ENCODE measurements at places on chromosomes 4 and X. TPM values are rescaled to one million over a fixed set of nuclear protein-coding genes. Genes with fewer than 3 reads are reported as not detected.

DNA sequence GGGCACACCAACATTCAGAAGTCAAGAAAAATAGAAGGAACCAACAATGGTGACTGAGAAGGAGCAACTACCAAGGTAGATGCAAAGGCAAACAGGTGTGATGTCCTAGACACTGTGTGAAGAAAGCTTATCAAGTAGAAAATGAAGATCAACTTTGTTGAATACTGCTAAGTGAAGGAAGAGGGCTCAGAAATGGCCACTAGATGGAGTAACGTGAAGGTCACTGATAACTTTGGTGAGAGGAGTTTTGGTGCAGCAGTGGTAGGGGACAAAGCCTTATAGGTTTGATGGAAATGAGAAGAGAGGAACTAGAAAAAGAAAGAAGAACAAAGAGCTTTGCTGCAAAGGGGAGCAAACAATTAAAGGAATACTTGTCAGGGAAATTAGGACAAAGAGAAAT lies 23.5 kb downstream of the OTC start:
- H3K27me3 ChIP-seq, result peaks cover 7% of the 10 kb centered on the region
- no peak overlapping the region for H3K4me3 ChIP-seq
- H3K36me3 ChIP-seq, result no peaks in the 10 kb centered on the region
- H3K27ac ChIP-seq, result no peak overlapping the region
- DNase-seq, result no peak

GRCh38 chrX:71168134-71168533 lies 23.5 kb downstream of the NLGN3 start:
- no peaks in the 10 kb centered on the region for H3K27me3 ChIP-seq
- H3K36me3 ChIP-seq, result no peaks in the 10 kb centered on the region
- no peak overlapping the region for H3K4me3 ChIP-seq
- DNase-seq, result no peak
- no peaks in the 10 kb centered on the region for H3K4me1 ChIP-seq

DNA sequence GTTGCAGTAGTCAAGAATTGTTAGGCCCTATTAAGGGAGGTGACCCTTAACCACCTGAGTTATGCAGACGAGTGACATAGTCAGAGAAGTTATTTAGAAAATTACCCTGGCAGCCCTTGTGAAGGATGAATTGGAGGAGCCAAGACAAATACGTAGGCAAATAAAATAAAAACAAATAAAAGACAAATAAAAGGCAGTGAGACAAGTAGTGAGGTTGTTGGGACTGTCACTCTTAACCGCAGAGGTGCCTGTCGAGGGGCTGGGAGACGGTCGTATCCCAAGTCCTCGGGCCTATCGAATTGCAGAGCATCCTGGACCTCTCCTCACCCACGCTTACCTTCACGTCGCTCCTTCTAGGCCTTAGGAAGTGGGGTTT lies 58.0 kb upstream of the ZC4H2 start:
- peak overlapping the region; percentile 81 for H3K4me3 ChIP-seq
- no peaks in the 10 kb centered on the region for H3K36me3 ChIP-seq
- DNase-seq, result no peak
- H3K27ac ChIP-seq, result peak overlapping the region; percentile 92
- no peaks in the 10 kb centered on the region for H3K27me3 ChIP-seq
- peaks cover 6% of the 10 kb centered on the region for H3K4me1 ChIP-seq

- peaks cover 3% of the 10 kb centered on the region for H3K4me1 ChIP-seq
- no peak overlapping the region for H3K27ac ChIP-seq
- H3K27me3 ChIP-seq, result no peaks in the 10 kb centered on the region
- no peaks in the 10 kb centered on the region for H3K36me3 ChIP-seq
- no peak overlapping the region for H3K4me3 ChIP-seq
Observed at GRCh38 chr4:108417923-108418322, 202.5 kb upstream of the RPL34 start.

GRCh38 chrX:139112432-139112831 lies 400.9 kb upstream of the FGF13 start:
- H3K27me3 ChIP-seq, result no peaks in the 10 kb centered on the region
- H3K4me3 ChIP-seq, result no peak overlapping the region
- H3K36me3 ChIP-seq, result no peaks in the 10 kb centered on the region
- no peak overlapping the region for H3K27ac ChIP-seq

- peaks cover 10% of the 10 kb centered on the region for H3K4me1 ChIP-seq
- H3K27ac ChIP-seq, result no peak within 1 kb of the TSS
- H3K4me3 ChIP-seq, result no peak within 1 kb of the TSS
Observed at GRCh38 chr4:70666369-70666768, at the start of gene JCHAIN. Gene JCHAIN (minus strand): TSS chr4:70666508. CDS start chr4:70666490, 18 bp downstream.

DNA sequence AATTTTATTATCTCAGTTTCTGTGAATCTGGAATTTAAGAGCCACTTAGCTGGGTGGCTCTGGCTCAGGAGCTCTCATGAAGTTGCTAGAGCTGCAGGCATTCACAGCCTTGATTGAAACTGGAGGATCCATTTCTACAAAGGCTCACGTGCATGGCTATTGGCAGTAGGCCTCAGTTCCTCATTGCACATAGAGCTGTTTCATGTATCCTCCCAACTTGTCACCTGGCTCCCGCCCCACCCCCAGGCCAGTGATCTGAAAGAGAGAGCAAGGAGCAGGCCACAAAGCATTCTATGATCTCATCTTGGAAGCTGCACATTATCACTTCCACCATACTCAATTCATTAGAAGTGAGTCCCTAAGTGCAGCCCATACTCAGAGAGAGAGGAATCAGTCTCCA lies 18.5 kb upstream of the AP1AR start:
- no peak overlapping the region for H3K4me3 ChIP-seq
- no peak for DNase-seq
- H3K4me1 ChIP-seq, result no peaks in the 10 kb centered on the region

GRCh38 chr4:6499238-6499600 lies 26.8 kb upstream of the PPP2R2C start:
- DNase-seq, result no peak
- peaks cover 36% of the 10 kb centered on the region for H3K27me3 ChIP-seq
- H3K36me3 ChIP-seq, result no peaks in the 10 kb centered on the region
- H3K4me1 ChIP-seq, result no peaks in the 10 kb centered on the region
- no peak overlapping the region for H3K27ac ChIP-seq
- no peak overlapping the region for H3K4me3 ChIP-seq

DNA sequence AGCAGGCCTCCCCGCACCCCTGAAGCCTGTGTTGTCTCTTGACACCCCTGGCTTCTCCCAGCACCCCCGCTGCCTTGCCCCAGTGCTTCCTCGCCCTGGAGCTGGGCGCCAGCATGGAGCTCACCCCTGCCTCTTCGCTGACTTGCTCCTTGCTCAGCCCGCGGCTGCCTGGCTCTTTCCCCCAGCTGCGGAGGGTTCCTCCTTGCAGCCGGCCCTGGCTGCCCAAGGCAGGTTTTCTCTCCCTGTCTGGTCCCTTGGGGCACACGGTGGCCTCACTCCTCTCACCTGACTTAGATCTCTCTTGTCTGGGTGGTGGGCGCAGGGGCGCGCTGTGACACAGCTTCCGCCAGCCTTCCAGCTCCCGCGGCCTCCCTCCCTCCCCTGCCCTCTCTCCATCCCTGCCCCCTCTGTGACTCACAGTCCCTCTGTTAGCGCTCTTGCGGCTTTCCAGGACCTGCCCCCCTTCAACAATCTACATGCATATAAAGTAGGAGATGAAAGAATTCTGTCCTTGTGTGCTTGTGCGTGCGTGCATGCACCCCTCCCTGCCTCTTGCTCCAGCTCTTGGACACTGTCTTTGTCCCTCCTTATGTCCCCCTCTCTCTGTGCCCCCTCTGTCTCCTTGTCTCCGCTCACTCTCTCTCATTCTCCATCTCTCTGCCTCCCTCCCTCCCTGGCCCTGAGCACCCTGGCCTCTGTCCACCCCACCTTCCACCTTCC lies 2.2 kb downstream of the PLXNB3 start:
- peaks cover 11% of the 10 kb centered on the region for H3K4me1 ChIP-seq
- peaks cover 2% of the 10 kb centered on the region for H3K36me3 ChIP-seq
- peak overlapping the region; percentile 74 for H3K4me3 ChIP-seq
- H3K27ac ChIP-seq, result peak overlapping the region; percentile 68
- DNase-seq, result no peak

DNA sequence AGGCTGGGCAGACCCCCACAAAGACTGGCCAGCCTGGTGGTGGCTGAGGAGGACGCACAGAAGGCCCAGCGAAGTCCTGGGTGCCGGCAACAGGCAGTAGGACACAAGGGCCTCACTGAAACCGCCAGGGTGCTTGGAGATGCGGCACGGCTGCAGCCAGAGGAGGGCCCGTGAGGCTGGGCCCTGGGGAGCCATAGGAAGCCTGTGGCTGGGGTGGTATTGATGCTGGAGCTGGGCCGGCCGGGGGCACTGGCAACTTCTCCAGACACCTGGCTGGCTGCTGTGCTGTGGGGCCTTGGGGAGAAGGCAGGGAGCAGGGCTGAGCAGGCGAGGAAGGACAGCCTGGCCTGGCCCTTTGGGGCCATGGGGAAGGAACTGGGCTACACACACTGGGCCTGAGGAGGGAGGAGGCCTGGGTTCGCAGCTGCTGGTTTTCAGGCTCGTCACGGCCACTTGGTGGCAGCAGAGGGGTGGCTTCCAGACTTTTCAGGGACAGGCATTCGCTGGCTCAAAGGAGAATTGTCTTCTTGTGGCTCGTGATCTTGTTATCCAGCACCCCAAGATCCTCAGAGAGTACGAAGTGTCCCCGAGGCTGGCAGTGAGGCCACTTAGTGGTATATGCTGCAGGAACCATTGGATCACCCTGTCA lies 37.2 kb downstream of the ATP2B3 start:
- H3K4me3 ChIP-seq, result no peak overlapping the region
- H3K27ac ChIP-seq, result no peak overlapping the region
- no peaks in the 10 kb centered on the region for H3K36me3 ChIP-seq
- no peaks in the 10 kb centered on the region for H3K4me1 ChIP-seq
- no peak for DNase-seq

- H3K27ac ChIP-seq, result no peak overlapping the region
- H3K4me1 ChIP-seq, result peaks cover 4% of the 10 kb centered on the region
- peaks cover 60% of the 10 kb centered on the region for H3K27me3 ChIP-seq
- DNase-seq, result no peak
- no peak overlapping the region for H3K4me3 ChIP-seq
- H3K36me3 ChIP-seq, result peaks cover 2% of the 10 kb centered on the region
Observed at GRCh38 chr4:6199422-6199921, 877 bp downstream of the JAKMIP1 start.

DNA sequence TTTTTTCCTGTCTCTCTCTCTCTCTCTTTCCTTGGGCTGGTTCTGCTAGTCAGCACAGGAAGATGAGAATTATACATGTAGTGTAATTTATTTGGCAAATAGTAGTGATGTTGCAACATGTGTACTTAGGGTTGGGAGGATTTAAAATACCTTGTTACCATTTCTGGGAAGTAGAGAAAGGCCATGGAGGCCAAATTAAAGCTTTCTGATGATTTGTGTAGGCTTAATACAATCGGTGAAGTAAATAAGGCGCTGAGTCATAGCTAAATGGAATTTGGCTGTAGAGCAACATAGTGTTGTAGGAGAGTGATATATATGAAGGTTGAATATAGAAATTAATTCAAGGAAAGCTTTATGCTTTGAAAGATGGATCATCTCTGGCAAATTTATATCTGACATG lies 295.3 kb downstream of the GRID2 start:
- H3K4me1 ChIP-seq, result no peaks in the 10 kb centered on the region
- no peak for DNase-seq

DNA sequence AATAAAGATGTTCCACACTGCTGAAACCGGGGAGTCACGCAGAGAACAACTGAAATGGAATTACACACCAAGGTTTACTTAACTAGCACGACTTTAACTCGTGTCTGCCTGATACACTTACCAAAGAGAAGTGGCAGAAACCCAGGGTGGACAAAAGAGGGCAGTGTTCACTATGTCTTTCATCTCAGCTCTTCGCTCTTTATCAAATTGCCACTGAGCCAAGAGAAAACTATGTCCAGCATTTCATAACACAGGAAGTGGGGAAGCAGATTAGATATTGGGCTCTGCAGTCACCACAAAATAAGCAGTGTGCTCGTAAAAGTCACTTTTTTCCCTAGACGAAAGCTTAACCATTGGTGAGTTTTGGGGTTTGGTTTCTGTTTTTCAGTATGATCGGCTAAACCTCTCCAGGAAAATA lies 155.7 kb downstream of the CHIC2 start:
- H3K27ac ChIP-seq, result peak overlapping the region; percentile 42
- H3K4me3 ChIP-seq, result peak overlapping the region; percentile 47
- H3K27me3 ChIP-seq, result no peaks in the 10 kb centered on the region
- H3K36me3 ChIP-seq, result no peaks in the 10 kb centered on the region
- DNase-seq, result no peak

DNA sequence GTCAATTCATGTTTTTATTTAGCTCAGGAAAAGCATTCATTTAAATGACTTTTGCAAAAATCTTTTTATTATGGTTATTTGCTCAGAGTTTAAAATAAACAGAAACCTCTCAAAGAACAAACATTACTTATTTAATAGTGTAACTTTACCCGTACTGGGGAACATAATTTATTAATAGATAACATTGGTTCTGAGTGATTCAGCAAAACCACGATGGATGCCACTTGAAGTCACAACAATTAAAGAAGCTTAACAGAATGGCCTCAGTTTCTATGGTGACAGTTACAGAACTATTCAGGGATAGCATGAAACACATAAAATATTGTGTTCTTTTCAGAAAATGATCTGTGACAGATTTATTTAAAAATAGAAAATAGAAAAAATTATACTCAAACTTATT lies 368.7 kb downstream of the CCSER1 start:
- H3K27me3 ChIP-seq, result no peaks in the 10 kb centered on the region
- peaks cover 4% of the 10 kb centered on the region for H3K36me3 ChIP-seq
- no peak overlapping the region for H3K4me3 ChIP-seq
- no peaks in the 10 kb centered on the region for H3K4me1 ChIP-seq
- no peak overlapping the region for H3K27ac ChIP-seq
- no peak for DNase-seq

- H3K4me1 ChIP-seq, result peaks cover 78% of the 10 kb centered on the region
- H3K36me3 ChIP-seq, result peaks cover 5% of the 10 kb centered on the region
- H3K27ac ChIP-seq, result peak overlapping the region; percentile 93
- H3K27me3 ChIP-seq, result no peaks in the 10 kb centered on the region
- H3K4me3 ChIP-seq, result no peak overlapping the region
Observed at GRCh38 chr4:169243825-169244609, 26.7 kb downstream of the SH3RF1 start.

DNA sequence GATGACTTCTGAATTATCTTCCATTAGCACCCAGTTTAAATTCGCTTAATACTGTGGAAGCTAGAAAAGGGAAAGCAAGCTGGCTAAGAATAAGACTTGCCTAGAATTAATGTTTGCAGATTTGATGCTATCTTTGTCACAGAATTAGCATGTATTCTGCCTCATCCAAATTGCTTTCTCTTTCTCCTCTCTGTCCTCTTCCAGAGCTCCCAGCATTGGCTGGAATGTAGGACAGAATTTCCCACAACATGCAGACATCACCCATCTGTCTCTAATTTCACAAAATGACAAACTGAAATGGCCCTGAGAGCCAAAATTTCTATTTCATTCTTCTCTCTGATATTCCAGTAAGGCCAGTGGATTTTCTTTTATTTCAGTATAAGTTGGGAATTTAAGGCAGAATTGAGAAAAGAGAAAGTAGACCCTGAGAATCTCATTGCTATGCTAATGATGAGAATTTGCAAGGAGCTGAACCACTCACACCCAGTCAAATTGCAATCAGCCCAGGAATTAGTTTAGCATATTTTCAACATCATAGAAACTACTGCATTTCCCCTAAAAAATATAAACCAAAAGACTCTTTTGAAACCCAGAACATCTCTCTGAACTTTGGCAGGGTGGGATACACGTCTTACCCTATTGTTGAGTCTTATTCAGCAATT lies 188.8 kb downstream of the RCHY1 start:
- peaks cover 18% of the 10 kb centered on the region for H3K27me3 ChIP-seq
- no peak for DNase-seq
- H3K27ac ChIP-seq, result no peak overlapping the region
- no peaks in the 10 kb centered on the region for H3K4me1 ChIP-seq

- H3K4me3 ChIP-seq, result no peak overlapping the region
- peaks cover 6% of the 10 kb centered on the region for H3K4me1 ChIP-seq
- no peak for DNase-seq
- H3K27ac ChIP-seq, result no peak overlapping the region
Observed at GRCh38 chrX:70039758-70040157, 10.0 kb downstream of the AWAT2 start.

TMEM47 gene
- total RNA-seq, result 63.7 TPM

AIFM1 gene
- total RNA-seq, result 29.2 TPM

FOXR2 gene
- not detected for total RNA-seq

ERVMER34-1 gene
- total RNA-seq, result 1.4 TPM

CSAG3 gene
- total RNA-seq, result not detected

MID2 gene
- 19.8 TPM for total RNA-seq
